Sigmoid colon (tissue), 7 donors: ENCODE measurements at places on chromosomes 7 and 10. TPM values are rescaled to one million over a fixed set of nuclear protein-coding genes. Genes with fewer than 3 reads are reported as not detected.

DNA sequence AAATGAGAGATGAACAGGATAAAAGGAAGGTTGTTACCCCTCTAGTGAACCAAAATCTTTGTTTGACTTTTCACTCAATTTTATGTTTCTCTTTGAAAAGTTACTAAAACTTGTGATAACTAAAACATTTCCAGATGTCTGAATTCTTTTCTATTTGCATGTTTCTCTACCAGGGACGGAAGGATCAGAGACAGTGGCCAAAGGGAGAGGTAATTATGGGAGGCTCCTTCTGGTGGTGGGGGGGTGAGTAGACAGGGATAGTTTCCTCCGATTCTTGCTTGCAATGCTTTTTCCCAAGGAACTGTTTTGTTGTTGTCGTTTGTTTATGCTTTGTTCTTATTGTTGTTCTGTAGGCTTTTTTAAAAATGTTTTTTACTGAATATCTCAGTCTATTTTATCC is 374.8 kb downstream of the INHBA start:
- DNase-seq, result no peak
- H3K4me3 ChIP-seq, result no peak overlapping the region
- H3K36me3 ChIP-seq, result no peaks in the 10 kb centered on the region
- no peaks in the 10 kb centered on the region for H3K4me1 ChIP-seq
- no peak overlapping the region for H3K27ac ChIP-seq

- no peaks in the 10 kb centered on the region for H3K27me3 ChIP-seq
- H3K4me1 ChIP-seq, result no peaks in the 10 kb centered on the region
- no peak for DNase-seq
- H3K36me3 ChIP-seq, result no peaks in the 10 kb centered on the region
These were observed 81.7 kb upstream of the MPP7 start for GRCh38 chr10:28384557-28384956.

DNA sequence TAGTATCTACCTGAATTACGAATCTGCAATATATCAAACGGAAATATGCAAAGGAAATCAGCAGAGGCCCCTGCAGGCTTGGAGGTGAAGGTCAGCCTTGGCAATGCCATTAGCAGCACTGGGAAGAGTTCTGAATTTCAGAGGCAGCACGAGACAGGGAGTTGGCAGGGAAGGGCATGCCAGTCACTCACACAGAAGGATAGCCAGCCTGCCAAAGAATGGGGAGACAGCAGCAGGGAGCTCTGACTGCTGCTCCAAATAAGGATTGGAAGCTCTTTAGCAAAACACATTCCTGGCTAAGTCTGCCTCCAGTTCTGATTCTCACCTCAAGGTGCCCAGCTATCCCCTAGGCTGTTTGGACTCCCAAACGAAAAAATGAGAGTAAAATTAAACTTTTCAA is 188.0 kb downstream of the PDE1C start:
- H3K27me3 ChIP-seq, result no peaks in the 10 kb centered on the region
- no peaks in the 10 kb centered on the region for H3K36me3 ChIP-seq
- no peak for DNase-seq
- H3K4me1 ChIP-seq, result peaks cover 38% of the 10 kb centered on the region

- H3K27me3 ChIP-seq, result no peaks in the 10 kb centered on the region
- H3K27ac ChIP-seq, result no peak overlapping the region
- no peaks in the 10 kb centered on the region for H3K4me1 ChIP-seq
- no peaks in the 10 kb centered on the region for H3K36me3 ChIP-seq
- no peak for DNase-seq
These were observed 52.8 kb upstream of the PTER start for GRCh38 chr10:16384021-16384420.

The CPEB3 gene
- total RNA-seq, result 7.2 TPM

The EPHA1 gene
- total RNA-seq, result 1.5 TPM

The CNPY1 gene
- not detected for total RNA-seq

- H3K4me1 ChIP-seq, result no peaks in the 10 kb centered on the region
- no peak overlapping the region for H3K4me3 ChIP-seq
- no peaks in the 10 kb centered on the region for H3K27me3 ChIP-seq
- no peak for DNase-seq
- no peak overlapping the region for H3K27ac ChIP-seq
These were observed 64.9 kb downstream of the PPP1R9A start for GRCh38 chr7:94972296-94972695.

- no peak for DNase-seq
- no peak overlapping the region for H3K27ac ChIP-seq
- H3K4me3 ChIP-seq, result no peak overlapping the region
- no peaks in the 10 kb centered on the region for H3K4me1 ChIP-seq
- H3K36me3 ChIP-seq, result no peaks in the 10 kb centered on the region
- H3K27me3 ChIP-seq, result no peaks in the 10 kb centered on the region
These were observed 256.9 kb downstream of the STK31 start for GRCh38 chr7:23966941-23967340.

GRCh38 chr10:50385624-50386023 is 134.3 kb upstream of the ASAH2 start:
- H3K36me3 ChIP-seq, result no peaks in the 10 kb centered on the region
- H3K4me3 ChIP-seq, result no peak overlapping the region
- no peak for DNase-seq
- H3K27me3 ChIP-seq, result no peaks in the 10 kb centered on the region
- peaks cover 15% of the 10 kb centered on the region for H3K4me1 ChIP-seq
- H3K27ac ChIP-seq, result no peak overlapping the region

DNA sequence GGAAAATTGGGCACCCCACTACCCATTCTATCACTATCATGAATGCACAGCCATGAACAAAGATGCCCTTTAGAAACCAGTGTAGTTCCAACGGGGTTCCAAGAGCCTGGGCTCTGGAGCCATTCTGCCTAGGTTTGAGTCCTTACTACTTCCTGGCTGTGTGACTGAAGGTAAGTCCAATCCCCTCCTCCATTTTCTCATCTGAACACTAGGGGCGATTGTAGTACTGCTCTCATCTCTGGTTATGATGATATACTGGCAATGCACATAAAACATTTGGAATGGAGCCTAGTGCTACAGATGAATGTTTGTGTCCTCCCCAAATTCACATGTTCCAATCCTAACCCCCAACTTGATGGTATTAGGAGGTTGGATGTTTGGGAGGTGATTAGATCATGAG is 28.1 kb upstream of the CDH23 start:
- no peak overlapping the region for H3K27ac ChIP-seq
- H3K4me3 ChIP-seq, result no peak overlapping the region
- H3K4me1 ChIP-seq, result no peaks in the 10 kb centered on the region
- no peaks in the 10 kb centered on the region for H3K27me3 ChIP-seq

DNA sequence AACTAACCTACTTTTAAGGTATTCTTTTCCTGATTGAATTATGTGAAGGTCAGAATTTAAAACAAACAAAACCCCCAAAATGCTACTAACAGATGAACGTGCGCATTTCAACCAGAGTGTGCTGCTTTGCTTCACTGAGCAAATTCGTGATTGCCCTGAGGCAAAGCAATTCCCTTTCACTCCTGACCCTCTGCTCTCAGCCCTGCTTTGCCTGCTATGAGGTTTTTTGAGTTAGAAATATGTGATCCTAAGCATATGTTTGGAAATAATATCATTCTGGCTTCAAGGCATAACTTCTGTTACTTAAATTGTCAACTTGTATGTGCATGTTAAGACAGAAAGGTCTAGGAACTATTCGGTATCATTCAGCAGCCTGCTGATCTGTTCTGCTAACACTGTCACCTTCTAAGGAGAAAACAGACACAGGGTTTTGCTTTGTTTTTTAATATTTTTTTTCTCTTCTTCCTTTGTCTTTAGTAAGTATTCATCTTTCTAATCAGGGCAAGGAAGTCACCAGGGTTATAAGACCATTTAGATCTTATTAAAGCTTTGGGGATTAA is 124.2 kb downstream of the GNAT3 start:
- no peak overlapping the region for H3K4me3 ChIP-seq
- H3K27ac ChIP-seq, result no peak overlapping the region
- no peaks in the 10 kb centered on the region for H3K27me3 ChIP-seq

The TMEM120A gene
- total RNA-seq, result 43.6 TPM
